Naive B cell (primary cell): ENCODE measurements at places on chromosomes 11 and 22.
A peak's percentile ranks its signal among the peaks of the same experiment; 100 is the strongest.

- DNase-seq: no peak
Observed at GRCh38 chr11:18294862-18295261, 27.1 kb downstream of the HPS5 start.

DNA sequence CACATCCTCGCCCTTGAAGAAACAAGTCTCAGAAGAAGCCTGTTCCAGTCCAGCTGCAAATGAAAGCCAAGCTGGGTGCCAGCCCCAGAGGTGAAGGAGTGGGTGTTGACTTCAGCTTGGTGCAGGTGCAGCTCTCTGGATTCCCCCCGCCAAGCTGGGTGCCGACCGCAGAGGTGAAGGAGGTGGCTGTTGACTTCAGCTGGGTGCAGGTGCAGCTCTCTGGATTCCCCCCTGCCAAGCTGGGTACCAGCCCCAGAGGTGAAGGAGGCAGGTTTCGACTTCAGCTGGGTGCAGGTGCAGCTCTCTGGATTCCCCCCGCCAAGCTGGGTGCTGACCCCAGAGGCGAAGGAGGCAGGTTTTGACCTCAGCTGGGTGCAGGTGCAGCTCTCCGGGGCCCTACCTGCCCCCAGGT is 1234.0 kb downstream of the TBC1D22A start:
- peak; percentile 56 for DNase-seq

DNA sequence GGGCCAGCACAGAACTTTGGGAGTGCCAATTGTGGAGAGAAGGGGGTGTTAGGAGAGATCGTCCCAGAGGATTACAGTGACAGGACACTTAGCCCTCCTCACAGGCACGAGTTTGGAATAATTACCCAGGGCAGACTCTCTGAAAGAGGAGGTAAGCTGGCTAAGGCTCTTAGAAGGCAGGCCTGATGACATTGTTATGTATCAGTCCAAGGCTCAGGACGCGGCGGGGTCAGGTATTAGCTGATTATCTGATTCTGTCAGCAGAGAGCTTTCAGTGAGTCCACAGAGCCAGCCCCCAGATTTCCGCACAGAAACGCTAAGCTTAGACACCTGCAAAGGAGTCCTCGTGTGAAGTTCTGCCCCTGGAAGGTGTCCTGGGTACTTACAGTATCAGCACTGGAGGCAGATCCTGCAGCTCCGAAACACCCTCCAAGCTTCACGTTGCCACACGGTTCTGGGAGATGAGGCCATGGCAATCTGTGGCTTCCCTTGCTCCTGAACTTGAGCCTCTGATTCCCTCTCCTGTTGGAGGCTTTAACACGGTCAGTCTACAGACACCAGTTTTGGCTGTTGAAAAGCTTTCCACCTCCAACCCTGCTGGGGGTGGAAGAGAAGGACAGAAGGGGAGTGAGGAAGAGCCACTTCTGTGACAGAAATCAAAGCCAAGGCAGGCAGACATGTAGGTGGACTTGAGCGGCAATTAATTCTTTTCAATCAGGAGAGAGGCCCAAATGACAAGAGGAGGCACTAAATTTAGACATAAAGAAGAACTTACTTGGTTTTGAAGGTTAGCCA is 123.6 kb upstream of the CADM1 start:
- no peak for DNase-seq

DNA sequence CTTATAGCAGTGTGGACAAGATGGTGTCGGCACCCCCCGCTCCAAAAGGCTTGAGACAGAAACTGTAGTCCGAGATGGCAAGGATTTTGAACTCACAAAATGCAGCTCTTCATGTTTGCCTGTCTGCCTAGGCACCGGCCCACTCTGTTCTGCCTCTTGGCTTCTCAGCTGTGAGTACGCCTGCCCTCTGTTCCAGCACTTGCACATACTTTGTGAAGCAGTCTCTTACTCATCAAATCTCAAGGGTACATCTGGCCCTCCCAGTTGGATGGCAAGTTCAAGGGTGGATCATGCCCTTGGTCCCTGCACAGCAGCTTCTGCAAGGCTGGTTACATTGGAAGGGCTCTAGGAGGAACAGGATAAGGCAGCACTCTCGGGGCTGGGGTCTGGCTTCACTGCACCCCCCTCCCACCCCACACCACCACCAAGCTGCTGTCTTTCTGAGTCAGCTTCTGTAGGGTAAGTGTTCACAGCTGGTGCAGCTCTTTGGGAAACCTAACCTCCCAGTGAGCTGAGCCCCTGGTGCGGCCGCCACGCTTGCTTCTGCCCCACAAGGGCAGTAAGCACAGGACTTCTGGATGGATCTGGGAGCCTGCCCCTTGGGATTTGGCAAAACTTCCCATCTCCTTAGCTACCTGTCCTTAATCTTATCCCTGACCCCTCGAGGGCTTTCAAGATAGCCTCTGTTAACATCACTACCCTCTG is 37.2 kb downstream of the FAM83F start:
- DNase-seq: no peak

DNA sequence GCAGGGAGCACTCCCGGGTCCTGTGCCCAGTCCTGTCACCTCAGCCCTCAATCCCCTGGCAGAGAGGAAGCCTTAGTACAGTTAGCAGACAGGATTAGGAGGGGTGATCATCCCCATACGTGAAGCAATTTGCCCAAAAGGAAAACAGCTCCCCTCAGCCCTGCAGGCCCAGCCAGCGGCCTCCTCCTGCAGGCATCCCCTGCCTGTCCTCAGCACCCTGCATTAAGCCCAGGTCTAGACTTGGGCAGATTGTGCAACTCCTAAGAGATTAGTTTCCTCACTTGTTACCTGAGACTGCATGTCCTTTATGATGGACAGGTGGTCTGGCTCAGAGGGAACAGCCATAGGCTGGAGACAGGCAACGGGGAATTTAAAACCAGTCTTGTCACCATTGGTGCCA is 95.5 kb upstream of the TMEM45B start:
- no peak for DNase-seq
